ENCODE measurements at places on chromosomes 5 and 9.

DNA sequence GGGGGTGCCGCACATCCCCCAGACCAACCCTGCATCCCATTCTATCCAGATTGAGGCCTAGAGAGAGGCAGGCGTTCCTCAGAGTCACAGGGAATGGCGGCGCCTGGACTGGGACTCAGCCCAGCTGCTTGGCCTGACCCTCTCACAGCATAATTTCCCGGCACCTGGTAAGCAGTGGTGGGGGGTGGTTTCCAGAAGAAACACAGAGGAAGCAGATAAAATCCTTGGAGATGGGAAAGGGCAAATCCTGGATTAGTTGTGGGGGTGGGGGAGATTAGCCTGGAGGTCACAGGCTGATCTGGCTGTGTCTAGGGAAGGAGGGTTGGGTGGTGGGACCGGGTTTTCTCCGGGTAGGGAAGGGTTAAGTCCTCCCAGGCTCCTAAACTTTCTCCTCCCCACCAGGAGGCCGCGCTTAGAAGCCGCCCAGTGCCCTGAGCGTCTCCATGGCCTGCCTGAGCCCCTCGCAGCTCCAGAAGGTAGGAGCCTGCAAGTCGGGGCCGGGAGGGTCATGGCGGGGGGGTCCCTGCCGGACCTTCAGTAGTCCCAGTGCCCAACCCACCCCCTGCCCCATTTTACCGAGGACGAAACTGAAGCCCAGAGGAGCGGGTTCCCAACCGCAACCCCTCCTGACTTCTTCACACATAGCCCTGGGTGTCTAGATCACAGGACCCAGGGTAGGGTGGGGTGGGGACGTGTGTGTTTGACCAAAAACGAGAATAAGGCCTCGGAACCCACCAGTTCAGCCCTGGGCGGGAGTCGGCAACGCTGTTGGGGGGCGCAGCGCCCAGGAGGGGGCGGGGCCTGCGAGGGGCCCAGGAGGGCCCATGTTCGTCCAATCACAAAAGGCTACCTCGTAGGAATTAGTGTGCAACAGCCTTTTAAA lies 1.3 kb downstream of the PHYHD1 start:
- no peak for DNase-seq

GRCh38 chr5:132457371-132458225 lies 33.0 kb downstream of the IRF1 start:
- no peak for DNase-seq

GRCh38 chr5:149406979-149407306 lies 27.9 kb upstream of the IL17B start:
- no peak for DNase-seq

DNA sequence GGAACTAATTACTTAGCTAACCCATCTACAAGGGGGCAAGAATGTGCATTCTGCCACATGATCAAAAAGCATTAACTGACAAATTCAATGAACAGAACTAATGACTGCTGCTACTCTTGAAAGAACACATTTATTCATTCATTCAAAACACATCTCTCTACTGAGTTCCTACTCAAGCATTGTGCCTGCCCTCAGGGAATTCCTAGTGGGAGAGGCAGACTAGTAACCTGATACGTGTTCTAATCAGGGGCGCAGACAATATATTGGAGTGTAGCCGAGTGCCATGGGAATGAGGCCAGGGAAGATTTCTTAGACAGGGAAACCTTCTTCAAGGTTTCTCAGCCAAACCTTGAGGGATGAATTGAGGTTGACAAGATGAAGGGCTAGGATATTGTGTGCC lies 56.7 kb upstream of the PAPPA start:
- DNase-seq, result no peak

DNA sequence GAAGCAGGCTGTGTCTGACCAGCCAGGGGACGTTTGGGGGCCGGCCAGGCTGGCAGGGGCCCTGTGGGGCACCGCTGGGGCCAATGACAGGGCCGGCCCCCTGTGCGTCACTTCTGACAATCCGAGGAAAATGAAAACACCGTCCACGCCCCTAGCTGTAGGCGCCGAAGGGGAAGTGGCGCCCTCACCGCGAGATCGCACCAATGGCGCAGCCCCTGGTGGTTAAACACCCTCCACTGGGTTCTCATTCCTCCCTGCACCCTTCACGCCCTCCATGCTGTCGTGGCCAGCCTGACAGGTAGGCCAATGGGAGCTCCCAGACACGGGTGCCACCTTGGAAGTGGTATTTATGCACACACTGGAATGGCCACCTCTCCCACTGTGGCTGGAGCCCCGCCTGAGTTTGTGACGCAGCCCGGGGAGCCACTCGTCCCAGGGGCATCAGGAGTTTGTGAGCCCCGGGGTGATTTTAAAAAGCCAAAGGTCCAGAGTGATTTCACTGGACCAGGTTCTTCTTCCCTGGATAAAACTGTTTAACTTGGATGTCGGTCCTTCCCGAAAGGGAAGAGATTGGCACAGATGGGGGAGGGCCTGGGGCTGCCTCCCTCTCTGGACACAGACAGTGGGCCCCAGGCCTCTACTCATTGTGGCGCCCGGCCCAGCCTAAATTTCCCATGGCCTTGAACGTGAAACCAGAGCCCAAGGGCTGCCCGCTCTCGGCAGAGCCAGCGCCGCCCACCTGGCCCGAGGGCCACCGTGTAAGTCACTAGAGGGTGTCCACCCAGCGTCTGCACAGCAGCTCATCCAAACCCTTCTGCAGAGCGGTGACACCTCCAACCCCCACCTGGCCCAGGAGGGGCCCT lies 49.7 kb downstream of the NKD2 start:
- no peak for DNase-seq

- DNase-seq, result no peak
These were observed 97.6 kb upstream of the LHFPL2 start for GRCh38 chr5:78746021-78746770.

GRCh38 chr9:20205821-20206220 lies 416.5 kb downstream of the MLLT3 start:
- DNase-seq, result no peak

DNA sequence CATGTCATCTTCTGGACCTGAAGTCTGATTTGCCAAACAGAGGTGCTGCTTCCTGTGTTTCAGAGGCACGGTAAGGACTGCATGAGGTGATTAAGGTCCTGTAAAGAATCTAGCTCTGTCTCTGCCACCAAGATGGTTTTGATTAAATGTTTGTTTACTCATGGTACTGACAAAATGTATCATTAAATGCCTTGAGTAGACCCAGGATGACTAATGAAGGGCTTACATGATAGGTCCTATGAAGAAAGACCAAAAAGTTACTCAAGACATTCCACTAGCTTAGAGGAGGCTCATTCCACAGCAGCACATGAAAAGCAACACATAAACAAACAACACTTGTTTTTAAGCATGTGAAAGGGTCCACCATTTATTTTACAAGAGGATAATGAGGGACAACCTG lies 100.9 kb downstream of the BOD1 start:
- no peak for DNase-seq

DNA sequence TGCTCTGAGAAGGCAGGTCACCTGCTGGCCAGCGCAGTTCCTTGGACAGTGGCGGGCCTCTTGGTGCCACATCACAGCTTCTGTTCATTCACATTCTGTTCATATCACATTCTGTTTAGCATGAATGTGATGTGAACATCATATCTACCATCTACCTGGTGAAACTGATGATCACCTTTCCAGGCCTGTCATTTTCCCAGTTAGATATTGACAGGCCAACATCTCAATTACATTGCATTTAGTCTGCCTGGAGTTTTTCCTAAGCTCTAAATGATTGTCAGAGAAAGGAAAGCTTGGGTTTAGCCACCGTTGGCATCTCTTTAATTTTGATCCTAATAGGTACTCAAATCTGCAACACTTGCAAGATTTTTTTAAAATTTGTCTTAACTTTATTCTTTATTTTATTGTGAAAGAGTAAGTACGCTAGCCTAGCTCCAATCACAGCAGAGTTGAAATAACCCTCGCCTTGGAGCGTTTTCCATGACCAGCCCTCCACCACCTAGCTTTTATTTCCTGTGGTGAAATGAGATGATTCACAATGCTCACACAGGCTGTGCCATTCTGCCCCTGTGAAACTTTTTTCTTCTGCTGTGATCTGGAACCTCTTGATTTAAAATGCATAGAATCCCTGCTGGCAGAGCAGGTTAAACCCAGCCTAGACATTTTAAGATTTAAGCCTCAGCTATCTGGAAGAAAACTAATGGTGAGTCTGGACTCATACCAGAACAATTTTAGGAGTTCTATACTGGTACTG lies 225.0 kb downstream of the ESM1 start:
- DNase-seq, result no peak

GRCh38 chr5:150158170-150158949 lies 2.7 kb upstream of the PDGFRB start:
- DNase-seq, result no peak

DNA sequence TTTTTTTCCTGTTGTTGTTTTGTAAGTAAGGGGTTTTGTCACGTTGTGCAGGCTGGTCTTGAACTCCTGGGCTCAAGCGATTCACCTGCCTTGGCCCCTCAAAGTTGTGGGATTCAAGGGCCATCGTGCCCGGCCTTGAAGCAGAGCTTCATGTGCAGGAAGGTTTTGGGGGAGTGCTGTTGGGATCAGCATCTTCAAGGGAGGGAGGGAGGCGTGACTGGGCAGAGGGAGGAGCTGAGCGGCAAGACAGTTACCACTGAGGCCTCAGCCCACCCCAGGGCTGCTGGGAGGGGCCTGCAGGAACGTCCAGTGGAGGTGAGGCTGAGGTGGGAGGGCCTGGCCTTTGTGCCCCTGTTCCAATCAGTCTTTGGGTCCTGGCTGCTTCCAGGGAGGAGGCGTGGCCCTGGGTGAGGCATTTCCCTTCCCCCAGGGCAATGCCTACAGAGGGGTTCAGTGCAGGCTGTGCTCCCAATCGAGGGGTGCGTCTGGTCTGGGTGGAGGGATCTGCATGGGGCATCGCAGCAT lies 21.4 kb downstream of the OR2V1 start:
- no peak for DNase-seq

- DNase-seq, result no peak
These were observed 31.2 kb downstream of the MED10 start for GRCh38 chr5:6347165-6347564.

- no peak for DNase-seq
These were observed 76.5 kb upstream of the IL7R start for GRCh38 chr5:35780236-35780635.

GRCh38 chr9:87109851-87110250 lies 162.5 kb upstream of the GAS1 start:
- DNase-seq, result no peak

- no peak for DNase-seq
These were observed 51.9 kb upstream of the COL5A1 start for GRCh38 chr9:134589748-134590147.

- DNase-seq, result no peak
These were observed 34.3 kb downstream of the MTMR12 start for GRCh38 chr5:32278406-32278805.

DNA sequence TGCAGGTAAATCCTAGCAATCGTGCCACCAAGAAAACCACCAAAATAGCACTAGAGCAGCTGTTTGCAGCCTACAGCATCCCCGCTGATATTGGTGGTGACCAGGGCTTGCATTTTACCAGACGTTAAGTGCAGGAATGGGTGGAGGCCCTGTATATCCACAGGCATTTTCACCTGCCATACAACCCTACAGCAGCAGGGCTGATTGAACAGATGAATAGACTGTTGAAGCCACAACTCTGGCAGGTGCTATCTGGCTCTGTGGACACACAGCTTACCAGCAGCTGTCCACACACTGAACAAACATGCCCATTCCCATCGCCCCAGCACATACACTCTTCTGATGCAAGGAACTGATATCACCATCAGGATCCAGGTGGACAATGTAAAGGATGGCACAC lies 154.5 kb upstream of the APC start:
- no peak for DNase-seq

DNA sequence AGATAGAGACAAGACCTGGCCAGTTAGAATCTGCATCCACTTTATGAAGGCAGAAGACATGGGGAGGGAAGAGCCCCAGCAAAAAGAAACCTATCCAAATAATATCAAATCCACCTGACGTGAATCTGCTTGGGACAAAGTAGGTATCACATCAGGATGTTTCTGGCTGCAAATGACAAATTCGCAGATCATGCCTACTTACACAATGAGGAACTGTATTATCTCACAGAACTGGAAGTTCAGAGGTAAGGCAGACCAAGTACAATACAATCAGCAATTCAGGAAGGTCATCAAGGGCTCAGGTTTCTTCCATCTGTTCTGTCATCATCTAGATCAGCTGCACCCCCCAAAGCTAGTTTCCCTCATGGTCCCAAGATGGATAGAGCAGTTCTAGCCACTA lies 13.2 kb upstream of the NR4A3 start:
- no peak for DNase-seq

DNA sequence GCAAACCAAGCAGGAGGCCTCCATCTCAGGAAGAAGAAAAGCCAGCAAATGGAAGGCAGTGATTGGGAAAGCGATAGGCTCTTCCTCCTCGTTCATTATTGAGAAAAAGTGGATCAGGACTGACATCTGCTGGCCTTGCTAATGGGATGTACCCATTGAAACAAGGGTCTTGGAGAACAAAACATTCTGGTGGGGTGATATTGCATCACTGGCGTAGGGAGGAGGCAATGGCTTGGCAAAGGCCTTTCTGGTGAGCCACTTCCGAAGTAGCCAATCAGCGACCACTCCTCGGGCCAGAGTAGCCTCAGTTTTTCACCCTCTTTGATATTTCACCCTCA lies 86.7 kb upstream of the NFIB start:
- DNase-seq, result no peak

DNA sequence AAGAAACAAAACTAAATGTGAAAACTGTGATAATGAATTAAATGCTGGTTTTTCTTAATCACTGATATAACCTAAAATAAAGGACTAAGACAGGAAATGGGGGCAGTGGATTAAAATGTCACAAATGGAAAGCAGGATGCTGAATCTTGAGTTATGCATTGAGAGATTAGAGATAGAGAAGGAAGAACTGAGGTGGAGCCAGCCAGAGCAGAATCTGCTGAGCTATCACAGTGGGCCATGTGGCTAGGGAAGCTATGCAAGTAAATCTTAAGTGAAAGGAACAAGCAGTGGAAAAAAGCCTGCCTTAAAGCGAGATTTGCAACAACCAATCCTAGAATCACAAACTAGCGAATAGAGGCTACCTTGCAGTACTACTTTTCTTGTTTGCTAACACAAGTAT lies 188.5 kb upstream of the RASA1 start:
- no peak for DNase-seq

DNA sequence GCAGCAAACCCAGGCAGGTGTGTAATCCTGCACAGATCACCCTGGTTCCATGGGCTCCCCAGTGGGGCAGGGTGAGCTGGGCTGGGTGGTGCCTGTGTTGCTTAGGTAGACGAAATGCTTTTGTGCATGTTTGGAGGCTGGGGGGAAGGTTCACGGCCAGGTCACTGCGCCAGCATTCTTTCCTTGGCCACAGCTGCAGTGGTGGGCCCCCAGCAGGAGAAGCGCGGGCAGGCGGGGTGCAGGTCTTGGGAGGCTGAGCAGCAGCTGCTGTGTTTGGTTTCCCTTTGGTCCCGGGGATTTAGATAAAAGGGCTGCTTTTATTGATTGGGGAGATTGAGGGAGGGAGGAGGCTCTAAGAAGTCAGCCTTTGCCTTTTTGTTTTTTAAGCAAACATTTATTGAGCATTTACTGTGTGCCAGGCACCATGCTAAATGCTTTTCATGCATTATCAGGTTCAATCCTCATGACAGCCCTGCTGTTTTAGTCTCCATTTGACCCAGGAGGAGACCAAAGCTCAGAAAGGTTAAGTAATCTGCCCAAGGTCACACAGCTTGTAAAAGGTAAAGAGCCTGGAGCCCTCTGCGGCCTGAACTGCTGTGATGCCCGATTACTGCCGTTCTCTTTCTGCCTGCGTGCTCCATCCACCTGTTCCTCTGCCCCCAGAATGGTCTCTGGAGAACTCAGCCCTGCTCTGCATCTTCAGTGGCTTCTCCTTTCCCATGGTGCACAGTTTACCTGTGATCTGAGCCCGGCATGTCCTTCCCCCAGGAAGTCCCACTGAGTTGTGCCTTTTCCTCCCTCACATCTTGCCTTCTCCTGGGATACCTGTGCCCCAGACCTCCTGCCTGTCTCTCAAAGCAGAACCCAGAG lies 94.4 kb downstream of the MACROH2A1 start:
- DNase-seq, result no peak

Measured in stimulated activated CD4-positive, alpha-beta T cell treated with anti-CD3 and anti-CD28 coated beads, TNF-alpha, amount 100 ng/mL, for 4 hours (primary cell).